ENCODE measurements at places on chromosomes 11 and 22.

- no peak for DNase-seq
Observed at GRCh38 chr11:36065436-36065835, 121.6 kb downstream of the LDLRAD3 start.

GRCh38 chr11:71170624-71171423 lies 81.6 kb downstream of the SHANK2 start:
- DNase-seq, result no peak

DNA sequence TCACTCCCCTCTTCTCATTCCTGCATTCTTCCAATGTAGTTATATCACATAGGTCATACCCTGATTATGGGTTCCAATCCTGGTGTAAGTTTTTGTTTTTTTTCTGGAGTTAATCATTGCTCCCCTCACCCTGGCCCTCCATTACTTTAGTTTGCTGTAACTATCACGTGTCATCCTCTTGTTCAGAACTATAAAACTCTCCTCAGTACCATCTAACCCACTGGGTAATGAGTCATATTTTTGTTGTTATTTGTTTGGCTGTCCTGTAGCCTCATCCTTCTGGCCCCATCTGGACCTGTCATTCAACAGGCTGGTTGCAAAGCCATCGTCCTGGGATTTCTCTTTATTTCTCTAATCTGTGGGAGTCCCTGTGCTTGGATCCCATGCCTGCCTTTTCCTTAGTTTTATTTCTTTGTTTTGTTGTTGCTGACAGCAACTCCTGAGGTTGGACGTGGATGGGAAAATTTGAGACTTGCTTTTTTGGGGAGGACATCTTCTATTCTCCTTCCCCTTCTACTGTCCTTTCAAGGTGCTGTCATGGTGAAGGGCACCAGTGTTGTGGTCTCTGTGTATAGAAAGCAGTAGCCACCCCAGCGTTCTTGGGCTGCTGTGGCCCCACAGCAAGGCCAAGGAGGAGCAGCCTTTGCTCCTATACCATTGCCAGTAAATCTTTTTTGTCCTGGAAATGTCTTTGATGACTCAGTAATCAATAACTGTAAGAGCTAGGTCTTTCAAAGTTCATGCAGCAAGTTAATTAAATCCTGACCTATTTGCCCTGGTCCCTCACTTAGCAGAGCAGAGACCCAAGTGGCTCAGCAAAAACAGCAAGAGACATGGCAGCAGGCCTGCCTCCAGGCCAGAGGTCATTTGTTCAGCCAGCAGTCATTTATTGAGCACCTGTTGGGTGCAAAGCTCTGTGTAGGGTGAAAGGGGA lies 82.5 kb downstream of the C22orf31 start:
- DNase-seq, result no peak

DNA sequence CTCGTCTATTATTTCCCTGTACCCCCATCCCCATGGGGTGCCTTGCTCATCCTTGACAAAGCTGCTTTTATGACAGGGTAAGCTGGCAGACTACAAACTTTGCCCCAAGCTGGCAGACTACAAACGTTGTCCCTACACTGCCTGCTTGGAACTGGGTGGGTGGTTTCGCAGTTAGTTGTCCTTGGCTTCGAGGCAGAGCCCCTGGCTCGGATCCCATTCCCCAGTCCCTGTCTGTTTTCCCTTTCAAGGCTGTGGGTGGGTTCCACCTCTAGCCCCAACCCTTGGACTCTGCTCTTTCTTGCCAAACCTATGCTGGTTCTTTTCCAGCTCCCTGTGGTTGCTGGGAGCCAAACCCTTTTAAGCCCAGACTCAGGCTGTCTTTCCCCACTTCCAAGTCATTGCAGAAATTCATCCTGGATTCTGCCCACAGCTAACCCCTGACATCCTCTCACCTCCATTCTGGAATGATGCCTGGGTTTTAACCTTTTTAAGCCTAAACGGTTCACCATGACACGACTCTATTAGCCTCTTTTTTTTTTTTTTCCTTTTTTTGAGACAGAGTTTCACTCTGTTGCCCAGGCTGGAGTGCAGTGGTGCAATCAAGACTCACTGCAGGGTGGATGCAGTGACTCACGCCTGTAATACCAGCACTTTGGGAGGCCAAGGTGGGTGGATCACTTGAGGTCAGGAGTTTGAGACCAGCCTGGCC lies 9.2 kb upstream of the RBM14 start:
- no peak for DNase-seq

DNA sequence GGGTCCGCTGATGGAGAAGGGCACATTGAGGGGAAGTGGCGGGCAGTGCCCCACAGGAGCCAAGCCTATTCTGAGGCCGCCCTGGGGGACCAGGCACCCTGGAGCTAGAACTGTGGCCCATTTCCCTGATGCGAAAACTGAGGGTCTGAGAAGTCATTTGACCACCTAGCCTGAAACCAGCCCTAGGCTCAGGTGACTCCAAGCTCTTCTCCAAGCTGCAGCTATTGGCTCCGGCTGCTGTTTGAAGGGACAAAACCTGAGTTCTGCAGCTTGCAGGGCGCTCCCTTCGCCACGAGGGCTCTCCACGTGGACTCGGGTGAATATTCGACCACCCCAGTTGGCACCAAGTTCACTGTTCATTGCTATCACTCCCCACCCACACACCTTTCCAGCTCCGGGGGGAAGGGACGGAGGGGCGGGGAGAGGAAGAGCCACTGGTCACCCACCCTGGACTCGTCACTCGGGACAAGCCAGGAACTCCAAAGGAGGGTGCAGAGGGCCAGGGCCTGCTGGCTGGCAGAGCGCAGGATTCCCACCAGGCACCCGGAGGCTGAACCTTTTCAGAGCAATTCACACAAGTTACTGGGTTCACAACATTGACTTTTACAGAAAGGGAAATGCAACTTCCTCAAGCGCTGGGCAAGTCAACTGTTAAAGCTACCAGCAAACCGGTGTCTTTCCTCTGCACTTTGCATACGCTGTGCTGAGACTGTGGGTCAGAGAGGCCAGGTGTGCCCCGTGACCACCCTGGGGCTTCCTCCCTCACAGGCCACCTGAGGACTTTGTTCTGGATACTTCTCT lies 1.1 kb upstream of the RAC2 start:
- DNase-seq, result no peak

- DNase-seq, result no peak
Observed at GRCh38 chr11:34924714-34925113, 8.3 kb downstream of the PDHX start.

- DNase-seq, result no peak
Observed at GRCh38 chr11:15558513-15559181, 443.9 kb downstream of the INSC start.

DNA sequence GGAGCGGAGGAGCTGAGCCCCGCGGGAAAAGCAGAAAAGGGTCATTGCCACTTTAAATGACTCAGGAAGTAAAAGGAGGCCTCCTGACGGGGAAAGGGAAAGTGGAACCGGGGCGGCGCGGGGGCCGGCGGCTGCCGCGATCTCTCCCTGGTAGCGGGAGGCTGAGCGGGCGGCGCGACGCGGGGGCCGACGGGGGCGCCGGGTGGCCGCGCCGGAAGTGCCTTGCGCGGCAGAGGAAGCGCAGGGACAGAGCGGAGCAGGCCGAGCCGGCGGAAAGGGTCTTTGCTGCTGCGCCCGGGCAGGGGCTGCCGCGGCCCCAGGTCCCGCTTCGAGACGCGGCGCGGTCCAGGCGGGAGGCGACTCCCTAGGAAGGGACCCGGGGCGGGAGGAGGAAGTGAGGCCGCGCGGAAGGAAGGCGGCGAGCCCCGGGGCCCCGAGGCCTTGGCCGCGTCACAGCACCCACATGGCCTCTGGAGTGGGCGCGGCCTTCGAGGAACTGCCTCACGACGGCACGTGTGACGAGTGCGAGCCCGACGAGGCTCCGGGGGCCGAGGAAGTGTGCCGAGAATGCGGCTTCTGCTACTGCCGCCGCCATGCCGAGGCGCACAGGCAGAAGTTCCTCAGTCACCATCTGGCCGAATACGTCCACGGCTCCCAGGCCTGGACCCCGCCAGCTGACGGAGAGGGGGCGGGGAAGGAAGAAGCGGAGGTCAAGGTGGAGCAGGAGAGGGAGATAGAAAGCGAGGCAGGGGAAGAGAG lies at the start of gene TRIM44:
Gene TRIM44, plus strand, starts transcription at position 127 of the 759 bp plus-strand sequence. Its CDS starts 337 bp downstream, at position 464.
- peak; percentile 89 for DNase-seq

DNA sequence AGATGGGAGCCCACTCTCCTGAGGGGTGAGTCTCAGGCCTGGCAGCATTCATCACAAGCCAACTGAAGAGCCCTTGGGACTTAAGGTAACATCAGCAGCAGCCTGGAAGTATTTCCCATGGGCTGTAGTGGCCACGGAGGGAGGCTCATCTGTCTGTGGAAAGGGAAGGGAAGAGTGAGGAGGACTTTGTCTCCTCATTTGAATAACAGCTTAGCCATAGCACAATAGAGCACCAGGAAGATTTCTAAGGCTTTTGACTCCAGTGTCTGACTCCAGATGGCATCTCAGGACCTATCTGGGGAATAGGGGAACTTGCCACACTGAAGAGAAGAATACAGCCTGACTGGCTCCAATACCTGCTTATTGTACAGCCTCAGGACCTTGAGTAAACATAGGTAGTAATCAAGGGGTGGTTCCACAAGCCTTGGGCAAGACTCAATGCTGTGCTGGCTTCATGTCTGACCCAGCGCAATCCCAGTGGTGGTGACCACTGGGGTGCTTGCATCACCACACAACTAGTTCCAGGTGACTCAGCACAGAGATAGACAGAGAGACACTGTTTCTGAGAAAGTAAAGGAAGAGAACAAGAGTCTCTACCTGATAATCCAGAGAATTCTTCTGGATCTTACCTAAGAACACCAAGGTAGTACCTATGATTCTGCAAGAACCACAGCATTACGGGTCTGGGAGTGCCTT lies 510.5 kb upstream of the CCDC179 start:
- no peak for DNase-seq

DNA sequence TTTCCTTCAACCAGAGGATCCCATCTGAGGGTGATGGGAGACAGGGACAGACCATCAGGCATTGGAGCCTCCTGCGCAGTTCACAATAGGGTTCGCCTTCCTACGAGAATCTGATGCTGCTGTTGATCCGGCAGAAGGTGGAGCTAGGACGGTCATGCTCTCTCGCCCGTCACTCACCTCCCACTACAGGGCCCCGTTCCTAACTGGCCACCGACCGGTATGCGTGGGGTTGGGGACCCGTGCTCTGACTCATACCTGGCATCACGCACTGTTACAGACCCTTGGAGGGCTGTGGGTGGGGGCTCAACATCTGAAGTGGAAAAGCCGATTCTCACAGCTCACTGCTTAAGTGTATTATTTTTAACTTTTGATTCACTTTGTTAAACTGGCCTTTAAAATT lies 402.3 kb downstream of the BRD1 start:
- DNase-seq, result no peak

DNA sequence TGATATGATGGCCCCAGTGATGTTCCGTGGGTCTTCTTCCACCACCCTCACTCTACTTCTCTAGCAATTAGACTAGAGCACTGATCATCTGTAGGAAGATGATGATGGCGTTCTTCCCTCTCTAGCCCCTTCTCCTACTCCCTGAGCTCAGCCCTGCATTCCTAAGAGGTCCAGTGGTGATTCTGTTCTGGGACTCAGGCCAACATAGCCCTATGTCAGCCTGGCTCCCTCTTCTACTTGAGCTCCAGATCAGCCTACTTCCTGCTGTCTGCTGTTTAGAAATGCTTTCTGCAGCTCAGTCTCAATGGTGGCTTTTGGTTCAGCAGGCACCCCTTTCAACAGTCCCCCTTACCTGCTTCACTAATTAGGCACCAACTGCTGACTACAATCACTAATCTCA lies 86.1 kb upstream of the ZBED5 start:
- DNase-seq, result no peak

DNA sequence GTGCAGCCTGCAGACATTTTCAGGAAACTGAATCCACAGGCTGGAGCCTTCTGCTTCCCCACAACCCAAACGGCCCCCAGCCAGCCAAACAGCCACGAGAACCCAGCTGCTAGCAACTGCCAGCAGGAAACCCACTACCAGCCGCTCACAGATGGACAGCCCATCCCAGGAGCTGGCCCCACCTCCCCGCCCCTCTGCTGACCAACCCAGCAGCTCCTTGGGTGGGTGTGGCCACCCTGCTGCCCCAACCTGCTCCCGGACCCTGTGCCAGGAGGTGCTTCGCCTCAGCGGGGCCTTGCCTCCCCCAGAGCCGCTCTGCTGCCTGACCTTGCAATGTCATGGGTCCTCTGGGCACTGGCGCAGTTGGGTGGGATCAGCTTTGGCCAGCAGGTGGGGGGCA lies 8.2 kb upstream of the CCDC188 start:
- DNase-seq, result no peak

DNA sequence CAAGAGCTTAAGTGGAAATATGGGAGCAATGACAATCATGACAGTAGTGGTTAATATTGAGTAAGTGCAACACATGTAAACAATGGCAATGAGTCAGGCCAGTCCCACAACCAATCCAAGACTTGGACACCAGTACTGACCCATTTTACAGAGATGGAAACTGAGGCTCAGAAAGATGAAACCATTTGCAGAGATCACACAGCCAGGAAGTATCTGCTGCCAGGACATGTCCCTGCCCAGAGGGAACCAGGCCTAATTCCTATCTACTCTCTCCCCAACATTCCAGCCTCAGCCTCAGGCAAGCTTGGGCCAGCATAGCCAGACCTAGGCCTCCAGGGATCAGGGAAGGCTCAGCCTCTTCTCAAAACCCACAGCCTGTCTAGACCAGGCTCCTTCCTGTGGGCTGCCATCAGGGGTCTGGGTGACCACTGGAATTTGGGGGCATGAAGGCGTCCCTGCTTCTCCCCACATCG lies 395.1 kb downstream of the MN1 start:
- no peak for DNase-seq

GRCh38 chr11:30837252-30837651 lies 251.1 kb upstream of the MPPED2 start:
- DNase-seq, result no peak

GRCh38 chr22:26134654-26135330 lies 34.5 kb upstream of the SEZ6L start:
- no peak for DNase-seq

DNA sequence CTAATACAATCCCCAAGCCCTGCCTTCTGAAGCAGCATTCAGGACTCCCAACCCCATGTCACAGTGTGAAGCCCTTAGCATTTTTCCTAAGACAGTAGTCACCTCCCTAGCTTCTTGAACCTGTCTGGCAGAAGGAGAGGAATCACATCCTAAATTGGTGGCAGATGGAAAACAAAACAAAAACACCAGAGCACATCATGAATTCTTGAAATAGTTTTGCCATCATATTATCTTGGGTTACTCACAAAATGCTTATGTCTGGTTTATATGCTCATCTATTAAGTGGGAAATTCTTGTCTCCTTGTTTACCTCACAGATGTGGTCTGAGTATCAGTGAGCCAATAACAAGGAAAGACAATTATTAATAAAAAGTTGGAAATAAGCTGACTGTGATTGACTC lies 15.3 kb downstream of the OR51M1 start:
- DNase-seq, result no peak

GRCh38 chr11:120064341-120064740 lies 73.6 kb downstream of the TRIM29 start:
- no peak for DNase-seq

DNA sequence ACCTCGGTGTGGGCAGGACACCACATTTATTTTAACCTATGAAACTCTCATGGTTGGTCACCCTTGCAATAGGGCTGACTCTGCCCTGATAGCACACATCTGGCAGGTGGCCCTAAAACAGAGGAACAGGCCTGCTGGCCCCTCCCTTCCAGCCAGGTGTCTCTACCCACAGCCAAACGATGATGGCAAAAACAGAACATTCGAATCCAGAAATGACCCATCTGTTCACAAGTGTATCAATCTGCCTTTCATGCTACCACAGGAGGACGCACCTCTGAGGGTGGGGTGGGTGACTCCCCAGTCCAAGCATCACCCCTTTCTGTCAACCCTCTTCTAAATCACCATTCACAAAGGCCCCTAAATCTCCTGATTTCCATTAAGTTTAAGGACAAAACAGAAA lies 118.1 kb downstream of the ETS1 start:
- peak; percentile 47 for DNase-seq

- no peak for DNase-seq
Observed at GRCh38 chr22:39546889-39547586, 14.5 kb upstream of the RPS19BP1 start.
